ENCODE measurements at places on chromosomes 5 and 9.

DNA sequence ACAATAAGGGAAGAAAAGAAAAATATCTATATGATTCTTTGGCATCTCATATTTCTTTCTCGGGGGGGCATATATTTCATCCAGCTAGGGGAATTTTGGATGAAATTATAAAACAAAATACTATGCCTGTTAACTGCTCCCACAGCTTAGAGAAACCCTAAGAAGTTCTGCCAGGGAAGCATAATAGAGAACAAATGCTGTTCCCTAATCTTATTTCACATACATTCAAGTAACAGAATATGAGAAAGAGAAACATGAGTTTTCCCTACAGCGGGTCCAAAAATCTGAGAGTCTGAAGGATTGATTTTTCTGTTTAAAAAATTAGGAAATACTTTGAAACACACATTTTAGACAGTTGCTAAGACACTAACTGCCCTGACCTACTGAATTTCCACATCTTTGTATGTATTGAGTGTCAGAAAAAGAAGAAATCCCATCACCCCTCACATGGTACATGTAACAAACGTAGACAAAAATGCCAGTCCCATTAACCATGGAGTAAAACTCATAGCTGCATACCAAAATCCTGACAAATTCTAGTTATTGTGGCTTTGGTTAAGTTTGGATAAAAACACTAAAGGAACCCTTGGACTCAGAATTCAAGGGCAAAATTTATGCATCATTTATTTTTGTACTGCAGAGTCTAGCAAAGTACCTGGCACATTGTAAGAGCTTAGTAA is 620.2 kb upstream of the DMAC1 start:
- DNase-seq, result no peak

DNA sequence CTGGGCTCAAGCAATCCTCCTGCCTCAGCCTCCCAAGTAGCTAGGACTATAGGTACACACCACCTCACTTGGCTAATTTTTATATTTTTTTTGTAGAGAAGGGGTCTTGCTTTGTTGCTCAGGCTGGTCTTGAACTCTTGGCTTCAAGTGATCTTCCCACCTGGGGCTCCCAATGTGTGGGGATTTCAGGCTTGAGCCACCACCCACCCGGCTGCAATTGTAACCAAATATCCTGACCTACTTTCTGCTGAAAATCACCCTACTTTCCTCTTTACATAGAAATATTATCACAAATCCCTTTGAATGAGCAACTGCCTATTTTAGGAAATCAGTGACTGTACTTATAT is 59.6 kb upstream of the ZNF608 start:
- no peak for DNase-seq

- DNase-seq, result no peak
Observed at GRCh38 chr5:115686738-115687074, 60.9 kb upstream of the TMED7 start.

DNA sequence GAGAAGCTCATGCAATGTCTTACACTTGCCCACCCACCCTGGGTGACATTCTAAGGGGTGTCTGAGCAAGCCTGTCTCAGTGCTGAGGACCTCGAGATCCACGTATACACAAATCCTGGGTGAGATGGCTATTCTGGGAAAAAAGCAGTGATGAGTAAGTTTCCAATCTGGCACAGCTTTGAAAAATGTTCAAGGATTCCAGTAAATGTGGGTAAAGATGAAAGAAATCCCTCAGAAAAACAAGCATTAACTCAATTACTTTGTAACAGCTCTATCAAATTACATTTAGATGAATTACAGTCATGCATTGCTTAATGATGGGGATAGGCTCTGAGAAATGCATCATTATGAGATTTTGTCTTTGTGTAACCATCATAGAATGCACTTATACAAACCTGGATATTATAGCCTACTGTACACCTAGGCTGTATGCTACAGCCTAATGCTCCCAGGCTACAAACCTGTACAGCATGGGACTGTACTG is 26.9 kb downstream of the GOLM1 start:
- DNase-seq, result no peak

GRCh38 chr9:79254900-79255650 is 316.7 kb upstream of the TLE4 start:
- DNase-seq, result no peak

GRCh38 chr9:72581694-72582093 is 60.3 kb downstream of the TMC1 start:
- no peak for DNase-seq

All from glutamatergic neuron (in vitro differentiated cells).